Stimulated activated CD4-positive, alpha-beta T cell treated with anti-CD3 and anti-CD28 coated beads, Interleukin-15, amount 100 ng/mL, for 1 hour (primary cell): ENCODE measurements at places on chromosomes 3 and 15.

DNA sequence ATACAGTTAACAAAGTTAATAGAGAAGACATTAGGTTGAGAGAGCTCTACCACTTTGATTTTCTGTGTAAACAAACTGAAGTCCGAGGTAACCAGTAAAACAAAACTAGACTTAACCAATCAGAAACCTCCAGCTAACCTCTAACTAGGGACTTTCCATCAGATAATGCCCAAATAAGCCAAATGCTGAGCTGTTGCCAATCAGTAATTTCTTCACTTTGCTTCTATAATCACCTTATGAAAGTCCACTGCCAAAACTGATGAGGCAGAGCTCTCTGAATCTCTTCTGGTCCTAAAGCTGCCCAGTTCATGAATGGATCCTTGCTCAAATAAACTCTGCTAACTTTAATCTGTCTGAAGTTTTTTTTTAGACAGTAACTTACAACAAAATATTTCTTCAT is 448.0 kb upstream of the NECTIN3 start:
- no peak for DNase-seq

DNA sequence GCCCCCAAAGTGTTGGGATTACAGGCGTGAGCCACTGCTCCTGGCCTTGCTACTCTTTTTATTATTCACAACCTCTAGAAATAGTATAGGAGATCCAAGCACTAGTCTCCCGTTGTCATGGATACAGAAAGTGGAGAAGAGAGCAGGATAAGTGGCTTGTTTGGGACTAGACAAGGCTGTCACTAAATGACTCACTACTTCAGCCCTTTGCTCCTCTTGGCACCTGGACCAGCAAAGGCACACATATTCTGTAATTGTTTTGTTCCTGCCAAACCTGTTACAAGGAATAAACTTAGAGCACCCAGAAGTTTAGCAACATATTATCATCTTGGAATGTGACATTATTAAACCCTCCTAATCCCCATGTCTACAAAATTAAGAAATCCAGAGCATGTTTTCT is 427.2 kb upstream of the THBS1 start:
- DNase-seq = no peak

GRCh38 chr3:178526291-178526690 is 9.9 kb upstream of the KCNMB2 start:
- no peak for DNase-seq

DNA sequence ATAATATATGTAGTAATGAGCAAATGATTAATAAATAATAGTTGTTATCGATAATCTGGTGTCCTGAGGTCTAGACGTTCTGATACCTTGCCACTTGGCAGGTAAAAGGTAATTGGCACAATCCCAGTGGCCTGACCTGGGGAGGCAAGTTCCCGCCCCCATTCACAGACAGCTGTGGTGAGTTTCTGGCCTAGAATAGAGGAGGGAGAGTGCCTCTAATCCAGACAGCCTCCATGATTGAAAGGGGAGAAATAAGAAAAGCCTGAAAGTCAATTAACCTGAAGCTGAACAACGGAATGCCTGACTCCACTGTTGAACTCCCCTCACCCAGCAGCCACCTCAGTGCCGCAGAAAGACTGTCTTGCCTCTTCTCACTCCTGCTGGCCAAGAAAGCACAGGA is 38.1 kb upstream of the SV2B start:
- no peak for DNase-seq

GRCh38 chr3:46713050-46713897 is 4.4 kb downstream of the PRSS50 start:
- no peak for DNase-seq

DNA sequence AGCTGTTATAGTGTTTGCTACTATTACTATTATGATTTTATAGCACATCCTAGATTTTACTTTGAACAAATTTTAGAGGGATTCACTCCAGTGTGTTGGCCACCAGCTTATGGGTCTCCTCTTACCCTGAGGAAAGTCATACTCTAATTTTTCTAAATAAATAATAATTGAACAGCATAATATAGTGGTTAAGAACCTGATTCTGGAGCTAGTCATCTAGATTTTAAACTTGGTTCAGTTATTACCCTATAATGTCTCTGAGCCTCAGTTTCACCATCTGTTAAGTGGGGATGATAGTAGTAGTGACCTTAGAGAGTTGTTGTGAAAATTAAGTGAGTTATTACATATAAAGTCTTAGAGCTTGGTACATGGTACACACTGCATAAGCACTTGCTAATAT is 30.7 kb upstream of the TOPAZ1 start:
- no peak for DNase-seq

- no peak for DNase-seq
Measured at GRCh38 chr15:42134617-42135245, 21.7 kb downstream of the PLA2G4F start.

- DNase-seq = no peak
Measured at GRCh38 chr15:89171136-89172072, 50.0 kb downstream of the RLBP1 start.

GRCh38 chr15:27491666-27492621 is 521.0 kb downstream of the GABRG3 start:
- no peak for DNase-seq

DNA sequence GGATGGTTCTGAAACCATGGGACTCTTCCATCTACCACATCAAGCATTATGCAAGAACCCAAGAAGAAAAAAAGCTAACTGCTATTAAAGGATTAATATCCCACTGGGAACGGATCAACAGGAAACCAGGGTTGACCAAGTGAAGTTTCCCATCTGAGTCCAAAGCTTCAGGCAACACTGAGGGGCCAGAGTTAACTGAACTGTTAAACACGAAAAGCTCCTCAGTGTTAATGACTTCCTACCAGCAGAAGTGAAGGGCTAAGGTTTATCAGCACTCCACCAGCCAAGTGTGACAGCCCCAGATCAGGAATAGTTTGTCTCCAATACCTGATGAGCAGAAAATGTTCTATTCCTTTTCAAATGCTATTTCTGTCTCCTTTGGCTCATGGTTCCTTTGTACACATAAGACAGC is 36.7 kb downstream of the PTPN9 start:
- no peak for DNase-seq

DNA sequence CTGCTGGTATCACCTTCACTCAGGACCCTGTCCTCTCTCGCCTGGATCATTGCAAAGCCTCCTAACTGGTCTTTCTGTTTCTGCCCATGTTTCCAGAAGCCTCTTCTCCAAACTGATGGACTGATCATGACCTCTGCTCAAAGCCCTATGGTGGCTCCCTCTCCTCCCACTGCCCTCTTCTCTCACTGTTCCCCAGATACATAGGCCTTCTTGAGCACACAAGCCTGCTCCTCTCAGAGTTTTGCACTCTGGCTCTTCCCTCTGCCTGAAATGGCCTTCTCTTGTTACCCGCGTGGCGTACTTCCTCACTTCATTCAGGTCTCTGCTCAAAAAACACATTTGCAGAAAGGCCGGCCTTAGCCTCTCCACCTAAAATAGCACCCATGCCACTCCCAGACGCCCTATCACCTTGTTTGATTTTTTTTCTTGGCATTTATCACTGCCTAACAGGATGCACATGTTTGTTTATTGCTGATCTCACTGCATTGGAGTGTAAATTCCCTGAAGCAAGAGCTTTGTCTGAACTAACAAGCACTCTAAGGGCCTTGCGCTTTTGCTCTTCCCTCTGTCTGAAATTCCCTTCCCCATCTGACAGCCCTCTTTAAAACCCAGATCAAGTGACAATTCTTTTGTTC is 1.4 kb upstream of the ETFA start:
- DNase-seq = no peak

GRCh38 chr15:69290346-69291164 is 8.2 kb upstream of the PAQR5 start:
- no peak for DNase-seq

- DNase-seq = no peak
Measured at GRCh38 chr15:91548549-91548948, 305.0 kb upstream of the SLCO3A1 start.

DNA sequence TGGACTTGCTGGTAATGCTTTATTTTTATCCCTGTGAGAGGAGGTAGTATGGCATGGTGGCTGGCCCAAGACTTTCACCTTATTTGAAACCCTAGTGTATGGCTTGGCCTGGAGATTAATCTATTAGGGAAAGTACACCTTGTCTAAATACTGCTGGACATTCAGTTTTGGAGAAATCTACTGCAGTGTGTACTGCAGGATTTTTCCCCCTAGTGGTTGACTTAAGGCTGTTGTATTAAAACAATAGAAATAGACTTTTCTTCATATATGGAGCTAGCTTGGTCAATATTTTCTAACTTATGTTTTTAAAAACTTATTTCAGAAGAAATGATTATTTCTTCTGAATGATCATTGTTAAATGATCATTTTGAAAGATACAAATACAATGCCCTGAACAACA is 13.9 kb upstream of the SLITRK3 start:
- DNase-seq = no peak

DNA sequence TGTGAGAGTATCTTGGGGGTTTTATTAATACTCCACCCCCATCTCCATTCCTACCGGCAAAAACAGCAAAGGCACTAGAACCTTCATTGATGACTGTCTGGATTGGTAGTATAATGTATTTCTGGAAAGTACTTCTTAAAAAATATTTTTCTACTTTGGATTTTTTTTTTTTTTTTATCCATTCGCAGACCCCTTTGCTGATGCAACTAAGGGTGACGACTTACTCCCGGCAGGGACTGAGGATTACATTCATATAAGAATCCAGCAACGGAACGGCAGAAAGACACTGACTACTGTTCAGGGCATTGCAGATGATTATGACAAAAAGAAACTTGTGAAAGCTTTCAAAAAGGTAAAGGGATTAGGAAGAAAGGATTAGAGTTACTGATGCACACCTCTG is 1.2 kb downstream of the EIF1B start:
- DNase-seq = no peak

DNA sequence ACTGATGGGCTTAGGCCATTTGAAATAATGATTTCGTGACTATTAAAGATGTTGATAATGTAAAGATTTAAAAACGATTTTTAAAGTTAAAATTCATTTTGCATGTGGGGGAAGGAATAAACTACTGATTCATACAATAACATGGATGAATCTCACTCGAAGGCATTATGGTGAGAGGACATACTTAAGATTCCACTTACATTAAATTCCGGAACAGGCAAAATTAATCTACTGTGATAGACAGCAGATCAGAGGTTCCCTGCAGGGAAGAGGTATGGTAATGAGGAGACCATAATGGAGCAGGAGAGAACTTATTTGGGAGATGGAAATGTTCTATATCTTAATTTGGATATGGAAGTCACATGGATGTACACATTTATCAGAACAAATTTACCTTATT is 28.4 kb upstream of the RAB6B start:
- no peak for DNase-seq
